Activated naive CD8-positive, alpha-beta T cell treated with anti-CD3 and anti-CD28 coated beads, Interleukin-2, amount 10 ng/mL, durations not matched to agents 7 days and 5 days (primary cell): ENCODE measurements at places on chromosomes 2 and 18. TPM values are rescaled to one million over a fixed set of nuclear protein-coding genes. Genes with fewer than 3 reads are reported as not detected.

- no peaks in the 10 kb centered on the region for H3K4me1 ChIP-seq
- no peak for DNase-seq
- H3K4me3 ChIP-seq = no peak overlapping the region
- H3K27ac ChIP-seq = no peak overlapping the region
- no peaks in the 10 kb centered on the region for H3K36me3 ChIP-seq
Observed at GRCh38 chr2:231188506-231189170, 9.8 kb upstream of the ARMC9 start.

DNA sequence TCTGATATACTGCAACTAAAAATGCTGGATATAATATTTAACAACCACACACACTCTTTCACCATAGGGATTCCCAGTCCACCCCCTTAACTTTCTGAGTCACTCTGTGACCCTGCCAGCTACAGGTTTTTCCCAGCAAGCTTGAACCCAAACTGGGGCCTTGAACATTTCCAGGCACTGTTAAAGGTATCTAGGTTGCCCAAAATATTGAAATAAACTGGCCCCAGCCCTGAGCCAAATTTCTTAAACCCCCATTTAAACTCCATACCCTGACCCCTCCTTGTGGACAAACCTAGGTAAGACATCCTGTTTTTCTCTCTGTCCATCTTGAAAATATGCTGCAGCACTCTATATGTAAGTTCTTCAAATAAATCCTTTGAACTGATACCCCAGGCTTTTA is 19.7 kb upstream of the DCTN1 start:
- peaks cover 7% of the 10 kb centered on the region for H3K4me1 ChIP-seq
- peaks cover 11% of the 10 kb centered on the region for H3K27me3 ChIP-seq
- no peaks in the 10 kb centered on the region for H3K36me3 ChIP-seq
- no peak for DNase-seq

GRCh38 chr2:197239434-197239833 is 71.1 kb downstream of the ANKRD44 start:
- peaks cover 77% of the 10 kb centered on the region for H3K4me1 ChIP-seq
- no peaks in the 10 kb centered on the region for H3K27me3 ChIP-seq
- H3K4me3 ChIP-seq = peak overlapping the region; percentile 92
- DNase-seq = no peak
- peaks cover 18% of the 10 kb centered on the region for H3K36me3 ChIP-seq
- H3K27ac ChIP-seq = peak overlapping the region; percentile 90

SH3RF3 gene
- total RNA-seq = 0.31 TPM

BBS5 gene
- 2.8 TPM for total RNA-seq

PDK1 gene
- total RNA-seq = 44.9 TPM

GRCh38 chr2:159150280-159150746 is 136.2 kb downstream of the WDSUB1 start:
- H3K27me3 ChIP-seq = no peaks in the 10 kb centered on the region
- H3K27ac ChIP-seq = no peak overlapping the region
- H3K4me3 ChIP-seq = no peak overlapping the region
- H3K36me3 ChIP-seq = no peaks in the 10 kb centered on the region
- no peak for DNase-seq

TMEM198 gene
- 0.85 TPM for total RNA-seq

- no peak overlapping the region for H3K4me3 ChIP-seq
- H3K4me1 ChIP-seq = no peaks in the 10 kb centered on the region
- H3K27ac ChIP-seq = no peak overlapping the region
- peaks cover 9% of the 10 kb centered on the region for H3K36me3 ChIP-seq
- H3K27me3 ChIP-seq = no peaks in the 10 kb centered on the region
Observed at GRCh38 chr2:127332335-127332734, 38.4 kb upstream of the ERCC3 start.

- no peaks in the 10 kb centered on the region for H3K4me1 ChIP-seq
- no peaks in the 10 kb centered on the region for H3K27me3 ChIP-seq
- DNase-seq = no peak
Observed at GRCh38 chr2:35339211-35339610, 1016.4 kb upstream of the CRIM1 start.

GRCh38 chr2:42795275-42795674 is 2.9 kb upstream of the HAAO start:
- H3K4me1 ChIP-seq = peaks cover 16% of the 10 kb centered on the region
- H3K27me3 ChIP-seq = peaks cover 33% of the 10 kb centered on the region
- no peak for DNase-seq
- H3K4me3 ChIP-seq = no peak overlapping the region
- no peak overlapping the region for H3K27ac ChIP-seq
- no peaks in the 10 kb centered on the region for H3K36me3 ChIP-seq

DNA sequence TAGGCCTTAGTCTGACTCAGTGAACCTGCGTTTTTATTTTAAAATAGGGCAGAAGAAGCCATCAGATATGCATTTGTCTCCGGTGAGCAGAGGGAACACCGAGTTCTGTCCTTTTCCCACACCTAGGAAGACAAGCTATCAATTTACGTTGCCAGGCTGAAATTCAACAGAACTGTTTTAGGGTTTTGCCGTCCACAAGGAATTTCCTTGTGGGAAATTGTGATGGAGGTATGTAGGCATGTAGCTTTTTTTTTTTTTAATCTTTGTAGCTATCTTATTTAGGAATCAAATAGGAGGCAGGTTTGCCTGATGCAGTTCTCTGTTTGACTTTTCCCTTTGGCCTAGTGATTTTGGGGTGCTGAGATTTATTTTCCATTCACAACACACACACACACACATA is 62.0 kb upstream of the ASAP2 start:
- no peak overlapping the region for H3K27ac ChIP-seq
- peaks cover 10% of the 10 kb centered on the region for H3K27me3 ChIP-seq
- DNase-seq = no peak
- no peaks in the 10 kb centered on the region for H3K36me3 ChIP-seq

DNA sequence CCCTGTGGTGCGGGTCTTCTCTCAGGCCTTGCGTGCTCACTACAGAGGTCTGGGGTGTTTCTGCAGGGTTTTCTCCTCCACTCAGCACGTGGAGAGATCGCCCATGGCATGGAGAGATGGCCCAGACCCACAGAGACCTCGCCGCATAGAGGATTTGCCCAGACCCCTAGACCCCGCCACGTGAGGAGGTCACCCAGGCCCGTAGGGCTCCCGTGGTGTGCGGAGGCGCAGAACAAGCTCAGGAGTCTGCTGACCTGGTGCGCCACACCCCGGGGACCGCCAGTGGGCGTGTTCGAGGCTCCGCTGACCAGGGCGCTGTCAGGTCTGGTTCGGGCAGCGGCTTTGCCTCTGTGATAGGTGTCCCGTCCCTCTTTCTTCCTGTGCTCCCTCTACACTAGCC is 64.5 kb downstream of the ADI1 start:
- no peak for DNase-seq
- peaks cover 11% of the 10 kb centered on the region for H3K36me3 ChIP-seq
- no peak overlapping the region for H3K27ac ChIP-seq
- H3K4me1 ChIP-seq = no peaks in the 10 kb centered on the region
- no peak overlapping the region for H3K4me3 ChIP-seq

SERPINE2 gene
- 22.3 TPM for total RNA-seq

DNA sequence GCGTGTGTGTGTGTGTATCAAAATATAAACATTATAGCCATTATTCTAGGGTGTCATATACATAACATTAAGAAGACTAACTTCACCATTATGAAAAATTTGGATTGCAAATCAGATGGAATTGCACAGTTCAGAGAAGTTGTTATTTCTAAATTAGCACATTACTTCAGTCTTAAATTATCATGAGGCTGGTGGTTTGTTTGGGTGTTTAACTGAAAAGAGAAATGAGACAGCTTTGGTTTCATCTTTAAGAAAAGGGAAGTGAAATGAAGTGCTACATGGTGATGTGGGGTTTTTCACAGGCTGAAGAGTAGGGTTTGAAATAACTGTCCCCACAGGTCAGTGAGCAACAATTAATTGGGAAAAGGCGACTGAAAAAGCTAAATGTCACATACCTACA is 161.2 kb upstream of the XIRP2 start:
- no peaks in the 10 kb centered on the region for H3K4me1 ChIP-seq
- no peak overlapping the region for H3K4me3 ChIP-seq
- H3K27ac ChIP-seq = no peak overlapping the region
- H3K27me3 ChIP-seq = no peaks in the 10 kb centered on the region
- no peaks in the 10 kb centered on the region for H3K36me3 ChIP-seq
- no peak for DNase-seq

ZNF892 gene
- total RNA-seq = 4.4 TPM

- no peak for DNase-seq
- H3K27ac ChIP-seq = no peak overlapping the region
- H3K27me3 ChIP-seq = peaks cover 43% of the 10 kb centered on the region
- no peak overlapping the region for H3K4me3 ChIP-seq
Observed at GRCh38 chr2:216992056-216992675, 132.3 kb upstream of the TNP1 start.

OSBPL6 gene
- total RNA-seq = 0.08 TPM

- H3K4me3 ChIP-seq = no peak overlapping the region
- H3K27ac ChIP-seq = no peak overlapping the region
- no peaks in the 10 kb centered on the region for H3K36me3 ChIP-seq
- H3K27me3 ChIP-seq = peaks cover 18% of the 10 kb centered on the region
- peaks cover 2% of the 10 kb centered on the region for H3K4me1 ChIP-seq
Observed at GRCh38 chr18:48490641-48491293, 48.1 kb upstream of the CTIF start.
